ENCODE measurements at places on chromosomes 1 and 21.

GRCh38 chr1:88036345-88037014 is 647.6 kb upstream of the PKN2 start:
- DNase-seq = no peak

- DNase-seq = peak; percentile 93
Measured at GRCh38 chr1:28518000-28518744, 12.3 kb downstream of the RCC1 start.

GRCh38 chr1:229372251-229372650 is 29.4 kb upstream of the CCSAP start:
- no peak for DNase-seq

DNA sequence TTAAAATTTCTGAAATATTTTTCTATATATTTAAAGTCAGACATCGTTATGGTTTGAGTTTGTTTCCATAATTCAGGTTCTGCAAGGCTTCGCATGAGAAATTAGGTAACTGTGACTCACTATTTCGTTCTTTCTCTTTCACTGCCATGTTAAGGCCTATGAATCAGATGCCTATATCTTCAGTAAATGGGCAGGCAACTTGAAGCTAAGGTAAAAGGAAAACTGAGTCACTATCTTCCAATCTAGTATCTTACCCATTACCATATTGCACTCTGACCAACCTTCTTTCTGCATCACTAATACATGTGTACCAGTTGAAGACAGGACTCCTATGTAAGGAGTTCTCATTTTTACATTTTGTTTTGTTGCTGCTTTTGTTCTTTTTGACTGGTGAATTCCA is 37.8 kb downstream of the PYHIN1 start:
- DNase-seq = no peak

GRCh38 chr1:42046761-42047507 is 106.3 kb upstream of the GUCA2B start:
- no peak for DNase-seq

DNA sequence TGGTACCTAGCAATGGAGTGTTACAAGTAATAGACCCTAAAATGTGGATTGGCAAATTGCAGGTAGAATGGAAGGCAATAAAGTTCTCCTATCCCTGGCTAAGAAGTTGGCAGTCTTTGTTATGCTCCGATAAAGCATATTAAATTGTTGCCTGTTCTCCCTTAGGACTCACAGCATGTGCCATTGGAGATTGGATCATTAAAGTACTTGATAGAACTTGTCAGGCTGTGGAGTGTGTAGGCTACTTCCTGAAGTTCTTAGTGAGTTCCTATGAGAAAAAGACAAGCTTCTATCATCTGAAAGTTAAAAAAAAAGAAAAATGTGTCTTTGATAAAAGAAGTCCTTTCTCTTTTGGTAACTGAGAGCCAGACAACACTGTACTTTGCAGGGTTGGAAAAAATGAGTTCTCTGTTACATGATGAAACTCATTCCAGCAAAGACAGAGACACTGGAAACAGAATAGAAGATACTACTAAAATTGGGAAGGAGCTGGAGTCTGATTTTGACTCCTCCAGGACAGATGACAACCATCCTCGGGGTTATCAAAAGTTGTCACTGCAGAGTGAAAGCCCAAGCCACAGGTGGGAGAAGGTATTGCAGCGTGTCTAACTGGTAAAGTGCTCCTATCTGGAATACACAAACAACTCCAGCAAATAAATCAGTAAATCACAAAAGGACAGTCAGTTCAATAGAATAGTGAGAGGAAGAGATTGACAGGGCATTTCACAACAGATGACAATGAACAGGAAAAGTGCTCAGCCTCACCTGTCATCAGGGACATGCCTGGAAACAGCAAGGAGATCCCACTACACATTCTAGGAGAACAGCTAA is 87.5 kb upstream of the WDR26 start:
- no peak for DNase-seq

DNA sequence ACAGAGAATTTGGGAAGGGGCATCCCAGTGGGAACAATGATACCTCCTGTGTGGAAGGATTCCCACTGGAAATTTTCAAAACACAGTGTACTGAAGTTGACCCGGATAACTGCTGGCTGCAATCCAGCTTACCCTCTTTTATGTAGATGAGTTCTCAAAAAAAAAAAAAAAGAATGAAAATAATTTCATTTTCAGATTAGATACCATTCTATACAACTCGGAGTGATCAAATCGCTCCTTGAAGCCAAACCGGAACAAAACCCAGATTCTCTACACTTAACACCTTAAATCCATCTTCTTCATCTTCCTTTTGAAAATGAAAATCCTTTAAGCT is 69.1 kb downstream of the KAZN start:
- no peak for DNase-seq

- DNase-seq = no peak
Measured at GRCh38 chr1:147214842-147215539, 10.1 kb downstream of the FMO5 start.

GRCh38 chr1:39105061-39105840 is 79.1 kb downstream of the NDUFS5 start:
- peak; percentile 64 for DNase-seq

All from B cell (primary cell).